Activated CD8-positive, alpha-beta memory T cell treated with anti-CD3 and anti-CD28 coated beads for 4 hours (primary cell): ENCODE measurements at places on chromosomes 3 and 15.

DNA sequence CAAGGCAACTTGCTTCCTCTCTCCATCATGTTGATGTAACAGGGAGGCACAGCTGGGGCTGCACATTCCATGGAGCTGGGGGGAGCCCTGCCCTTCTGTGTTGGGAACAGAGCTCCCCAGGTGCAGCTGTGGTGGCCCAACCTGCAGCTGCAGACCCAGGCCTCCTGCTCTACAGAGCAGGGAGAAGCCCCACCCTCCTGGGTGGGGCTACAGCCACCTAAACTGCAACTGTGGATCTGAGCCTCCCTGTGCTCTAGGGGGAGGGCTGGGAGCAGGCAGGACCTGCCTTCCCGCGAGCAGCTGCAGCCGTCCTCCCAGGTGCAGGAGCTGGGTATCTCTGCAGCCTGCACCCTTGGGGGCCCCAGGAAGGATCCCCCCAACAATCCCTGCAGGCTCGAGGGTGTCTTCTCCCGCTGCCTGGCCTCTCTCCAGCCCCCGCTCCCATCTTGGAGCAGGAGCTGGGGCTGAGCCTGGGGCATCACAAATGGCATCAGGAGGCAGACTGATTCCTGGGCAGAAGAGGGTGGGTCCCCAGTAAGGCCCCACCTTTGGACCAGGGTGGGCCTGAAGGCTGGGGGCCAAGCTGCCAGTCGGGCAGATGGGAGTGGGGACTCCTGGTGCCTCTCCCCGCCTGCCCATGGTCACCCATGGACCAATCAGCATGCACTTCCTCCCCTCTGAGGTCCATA lies 7.4 kb downstream of the LRRC58 start:
- DNase-seq = no peak

- no peak for DNase-seq
These were observed 14.8 kb downstream of the ZIC1 start for GRCh38 chr3:147423798-147424580.

GRCh38 chr15:26103002-26103404 lies 239.9 kb upstream of the ATP10A start:
- no peak for DNase-seq

- no peak for DNase-seq
These were observed 917.5 kb downstream of the FHIT start for GRCh38 chr3:60333710-60334109.

DNA sequence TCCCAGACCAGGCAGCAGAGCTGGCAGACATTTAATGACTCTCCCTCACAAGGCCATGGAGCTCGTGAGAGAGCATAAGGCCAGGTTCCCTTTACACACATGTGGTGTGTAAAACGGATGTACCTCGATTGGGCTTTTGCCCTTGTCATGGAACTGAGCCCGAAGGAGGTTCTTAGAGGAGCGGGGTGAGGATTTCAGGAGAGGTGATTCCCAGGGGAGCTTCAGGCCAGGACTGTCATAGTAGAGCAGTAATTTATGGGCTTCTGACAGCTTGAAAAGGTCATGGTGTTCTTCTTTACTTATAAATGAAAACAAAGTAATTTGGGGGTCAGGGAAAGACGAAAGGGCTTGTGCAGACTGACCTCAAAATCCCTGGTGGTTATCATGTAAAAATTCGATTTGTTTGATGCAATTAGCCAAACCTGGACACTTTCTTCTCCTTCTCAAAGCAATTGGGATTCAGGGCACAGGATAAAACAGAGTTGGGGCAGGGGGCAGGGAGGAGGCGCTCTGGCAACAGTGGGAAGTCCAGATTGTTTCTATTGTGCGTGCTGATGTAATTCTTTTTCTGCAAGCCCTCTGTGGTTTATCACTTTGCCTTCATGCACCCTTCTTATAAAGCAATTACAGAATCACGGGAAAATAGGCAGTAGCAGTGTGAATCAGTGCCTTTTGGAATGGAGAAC lies 51.0 kb downstream of the CACNA1D start:
- DNase-seq = no peak

GRCh38 chr15:33149919-33150318 lies 44.6 kb downstream of the FMN1 start:
- no peak for DNase-seq

GRCh38 chr3:58223855-58224254 lies 13.1 kb upstream of the DNASE1L3 start:
- DNase-seq = no peak

DNA sequence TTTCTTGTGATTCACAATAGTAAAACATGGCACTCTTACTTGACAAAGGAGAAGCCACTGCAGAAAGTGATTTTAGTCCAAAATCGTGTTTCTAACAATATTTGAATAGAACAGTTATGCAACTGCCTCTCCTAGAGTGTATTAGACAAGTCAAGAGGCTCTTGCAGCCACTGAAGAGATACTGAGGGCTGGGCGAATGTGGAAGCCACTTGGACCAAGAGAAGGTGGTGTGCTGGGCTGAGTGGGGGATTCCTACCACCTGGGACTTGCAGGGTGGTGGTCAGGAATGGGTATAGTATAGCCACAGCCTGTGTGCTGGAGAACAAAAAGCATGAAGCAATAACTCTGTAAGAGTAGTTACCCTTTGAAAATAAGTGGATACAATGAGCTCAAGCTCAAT lies 223.8 kb upstream of the DNAJC19 start:
- no peak for DNase-seq
